ENCODE measurements at places on chromosomes 4 and X.

GRCh38 chr4:152382057-152382785, 153.7 kb downstream of the FBXW7 start:
- peak; percentile 21 for DNase-seq

DNA sequence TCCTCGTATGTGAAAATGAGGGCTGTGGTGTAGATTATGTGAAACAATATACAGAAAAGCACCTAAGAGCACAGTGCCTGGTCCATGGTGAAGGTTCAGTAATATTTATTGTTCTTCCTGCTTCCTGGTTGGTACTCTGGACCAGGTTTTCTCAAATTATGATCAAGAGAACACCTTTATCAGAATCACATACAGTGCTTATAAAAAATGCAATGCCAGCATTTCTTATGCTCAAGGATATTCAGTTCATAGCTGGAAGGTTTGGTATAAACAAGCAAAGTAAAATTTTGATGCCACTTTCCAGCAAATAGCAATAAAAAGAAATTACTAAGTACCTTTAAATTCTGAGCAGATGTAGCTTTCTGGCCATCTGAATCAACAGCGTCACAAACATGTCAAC, 1412.4 kb downstream of the RPA4 start:
- DNase-seq: no peak

DNA sequence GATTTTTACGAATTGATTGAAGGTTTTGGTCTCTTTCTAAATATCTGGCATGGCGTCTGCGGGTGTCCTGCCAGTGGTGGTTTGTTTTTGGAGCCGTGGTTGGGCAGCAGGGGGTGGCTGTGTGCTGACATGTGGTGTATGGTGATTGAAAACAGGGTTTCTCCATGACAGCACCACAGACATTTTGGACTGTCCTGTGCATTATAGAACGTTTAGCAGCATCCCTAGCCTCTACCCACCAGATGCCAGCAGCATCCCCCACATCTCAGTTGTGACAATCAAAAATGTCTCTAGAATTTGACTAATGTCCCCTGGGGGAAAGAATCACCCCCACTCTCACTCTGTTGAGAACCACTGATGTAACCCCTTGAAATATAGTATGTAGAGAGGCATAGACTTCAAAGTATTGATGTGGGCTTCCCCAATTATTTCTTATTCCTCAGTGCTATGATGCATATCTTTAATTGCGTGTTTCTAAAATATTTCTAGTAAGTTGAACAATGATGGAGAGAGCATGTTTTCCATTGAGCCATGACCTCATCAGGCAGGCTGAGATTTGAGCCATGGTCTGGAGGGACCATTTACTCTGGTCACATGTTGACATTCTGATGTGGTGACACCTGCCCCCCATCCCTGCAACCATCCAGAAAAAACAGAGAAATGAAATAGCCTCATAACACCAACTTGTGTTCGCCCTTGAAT, 77.4 kb upstream of the MID1 start:
- no peak for DNase-seq

DNA sequence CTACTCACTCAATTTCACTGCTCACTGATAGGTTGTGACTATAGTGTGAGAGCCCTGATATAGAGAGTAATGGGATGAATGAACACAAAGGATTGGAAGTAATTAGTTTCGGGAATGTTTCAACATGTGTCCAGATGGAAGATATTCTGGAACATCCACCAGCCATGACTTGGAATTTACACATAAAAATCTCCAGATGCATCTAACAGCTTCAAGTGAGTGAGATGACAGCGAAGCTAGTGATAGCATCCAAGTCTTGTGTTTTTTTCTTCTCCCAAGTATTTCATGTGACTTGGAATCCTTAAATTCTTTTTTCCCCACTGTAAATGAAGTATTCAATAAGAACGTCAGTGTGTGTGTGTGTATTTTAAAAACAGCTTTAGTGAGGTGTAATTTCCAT, 82.1 kb downstream of the CLDN34 start:
- DNase-seq: no peak

DNA sequence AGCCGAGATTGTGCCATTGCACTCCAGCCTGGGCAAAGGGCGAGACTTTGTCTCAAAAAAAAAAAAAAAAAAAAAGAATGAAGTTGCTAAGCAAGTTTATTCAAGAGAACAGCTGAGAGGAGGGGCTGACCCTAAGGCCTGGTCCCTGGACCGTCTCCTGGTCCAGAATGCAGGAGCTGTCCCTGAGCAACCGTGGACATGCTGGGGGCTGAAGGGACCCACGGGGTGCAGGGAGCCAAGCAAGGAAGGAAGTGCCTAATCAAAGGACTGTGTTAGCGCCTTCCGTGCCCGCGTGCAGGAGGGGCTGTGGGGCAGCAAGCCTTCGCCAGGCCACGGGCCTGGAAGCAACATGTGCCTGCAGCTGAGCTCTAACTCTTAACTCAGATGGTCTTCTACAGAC, 39.1 kb upstream of the CDKN2AIP start:
- no peak for DNase-seq

DNA sequence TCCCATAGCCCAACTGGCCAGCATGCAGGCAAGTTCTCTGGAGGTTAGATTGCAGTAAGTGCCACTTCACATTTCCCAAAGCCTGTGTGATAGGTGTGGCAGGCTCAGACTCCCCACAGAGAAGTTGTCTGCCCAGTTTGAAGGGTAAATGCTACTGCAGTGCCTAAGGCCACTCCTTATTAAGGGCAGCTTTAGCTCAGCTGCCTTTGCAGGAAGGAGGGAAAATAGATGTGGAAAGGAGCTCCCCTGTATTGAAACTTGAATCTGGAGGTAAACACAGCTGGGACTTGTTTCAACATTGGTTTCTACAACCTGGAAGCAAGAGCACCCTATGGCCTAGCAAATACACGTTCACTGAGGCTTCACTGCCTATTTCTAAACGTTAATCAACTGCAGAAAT, 22.4 kb downstream of the NEXMIF start:
- no peak for DNase-seq
